Left renal cortex interstitium (tissue), 4 donors: ENCODE measurements at places on chromosomes 1 and 21.

GRCh38 chr1:4931486-4931885, 277.1 kb downstream of the AJAP1 start:
- DNase-seq: no peak

DNA sequence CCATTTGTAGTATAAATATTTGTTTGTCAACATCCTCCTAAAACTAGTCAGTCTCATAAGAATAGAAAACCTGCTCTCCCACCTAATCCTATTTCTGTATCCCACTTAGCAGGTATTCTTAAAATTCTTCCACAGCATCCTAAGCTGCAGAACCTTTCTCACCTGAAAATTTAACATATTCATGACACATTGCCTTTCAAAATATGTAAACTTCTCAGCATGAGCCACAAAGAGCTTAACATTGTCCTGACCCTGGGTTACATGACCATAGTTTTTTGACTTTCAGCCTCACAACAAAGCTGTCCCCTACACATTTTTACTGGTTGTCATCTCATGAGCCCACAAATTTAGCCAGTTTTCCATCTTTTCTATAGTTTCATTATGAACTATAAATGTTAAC, 712.1 kb downstream of the LTN1 start:
- no peak for DNase-seq

DNA sequence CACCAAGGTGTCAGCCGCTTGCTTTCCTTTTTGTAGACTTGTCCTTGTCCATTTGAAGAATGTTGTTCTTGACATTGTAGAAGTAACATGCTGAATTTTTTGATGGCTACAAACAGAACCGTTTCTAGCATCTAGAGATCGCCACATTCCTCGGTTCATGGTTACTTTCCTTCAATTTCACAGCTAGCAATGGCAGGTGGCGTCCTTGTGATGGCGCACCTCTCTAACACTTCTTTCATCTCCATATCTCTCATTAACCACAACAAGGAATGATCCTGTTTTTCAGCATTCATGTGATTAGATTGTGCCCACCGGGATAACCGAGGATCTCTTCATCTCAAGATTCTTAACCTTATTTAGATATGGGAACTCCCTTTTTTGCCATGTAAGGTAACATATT, 2129.8 kb downstream of the NCAM2 start:
- no peak for DNase-seq

- no peak for DNase-seq
Measured at GRCh38 chr1:165949335-165950130, 122.1 kb downstream of the UCK2 start.

DNA sequence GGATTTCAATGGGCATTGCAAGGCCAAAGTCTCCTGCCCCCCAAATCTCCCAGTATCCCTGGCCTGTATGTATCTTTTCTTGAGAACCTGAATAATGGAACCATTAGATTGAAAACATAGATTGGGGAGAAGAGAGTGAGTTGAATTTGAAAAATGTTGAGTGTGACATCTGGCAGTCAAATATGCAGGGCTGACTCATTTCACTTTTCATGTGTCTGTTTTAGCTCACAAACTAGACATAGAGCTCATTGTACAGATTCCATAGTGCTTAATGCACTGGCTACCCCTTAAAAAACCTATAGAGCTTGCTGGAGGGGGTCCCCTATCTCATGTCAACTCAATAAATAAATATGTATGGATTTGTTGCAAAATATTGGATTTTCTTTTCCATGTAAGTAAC, 30.8 kb downstream of the DDR2 start:
- no peak for DNase-seq

DNA sequence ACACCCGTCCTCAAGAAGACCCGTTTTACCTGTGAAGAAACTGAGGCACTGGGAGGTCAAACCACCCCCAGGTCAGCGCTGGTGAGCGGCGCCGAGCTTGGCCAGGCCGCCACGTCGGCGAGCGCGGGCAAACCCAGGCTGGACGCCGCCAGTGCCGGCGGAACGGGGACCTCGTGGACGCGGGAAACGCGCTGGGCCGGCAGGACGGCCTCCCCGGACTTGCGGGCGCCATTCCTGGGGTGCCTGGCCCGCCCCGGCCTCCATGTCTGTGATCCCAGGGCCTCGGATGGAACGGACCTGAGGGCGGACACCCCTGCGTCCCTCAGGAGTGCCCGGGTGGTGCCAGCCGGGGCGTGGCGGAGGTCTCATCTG, 764 bp upstream of the SUMO3 start:
- DNase-seq: no peak

GRCh38 chr1:47651311-47652089, 213.7 kb downstream of the FOXD2 start:
- no peak for DNase-seq
